ENCODE measurements at places on chromosomes 6 and 20.

- no peak for DNase-seq
These were observed 2.4 kb downstream of the SNAP25 start for GRCh38 chr20:10221021-10221420.

DNA sequence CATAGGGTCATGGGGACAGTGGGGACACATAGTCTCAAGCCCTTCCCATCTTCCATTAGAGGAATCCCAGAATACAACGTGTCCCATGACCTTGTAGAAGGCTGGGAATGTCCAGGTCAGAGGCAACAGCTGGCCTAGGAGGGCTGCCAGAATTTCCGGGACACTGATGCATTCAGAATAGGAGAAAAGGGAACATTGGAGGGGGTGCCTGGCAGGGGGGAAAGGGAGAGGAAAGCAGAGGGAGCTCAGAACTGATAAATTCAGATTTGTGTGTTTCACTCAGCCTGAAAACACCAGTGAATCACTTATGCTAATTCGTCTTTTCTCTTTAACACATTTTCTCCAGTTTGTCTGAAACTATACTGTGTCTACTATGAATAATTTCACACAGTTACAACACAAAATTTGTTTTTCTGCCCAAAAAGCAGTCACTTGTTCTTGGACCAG is 35.5 kb upstream of the BMP2 start:
- DNase-seq, result no peak

GRCh38 chr6:80181352-80182081 is 75.0 kb downstream of the BCKDHB start:
- no peak for DNase-seq

- DNase-seq, result peak; percentile 12
These were observed 89.8 kb upstream of the ADTRP start for GRCh38 chr6:11868392-11868791.

- DNase-seq, result peak; percentile 62
These were observed 157.4 kb upstream of the TNFAIP3 start for GRCh38 chr6:137709424-137710236.

DNA sequence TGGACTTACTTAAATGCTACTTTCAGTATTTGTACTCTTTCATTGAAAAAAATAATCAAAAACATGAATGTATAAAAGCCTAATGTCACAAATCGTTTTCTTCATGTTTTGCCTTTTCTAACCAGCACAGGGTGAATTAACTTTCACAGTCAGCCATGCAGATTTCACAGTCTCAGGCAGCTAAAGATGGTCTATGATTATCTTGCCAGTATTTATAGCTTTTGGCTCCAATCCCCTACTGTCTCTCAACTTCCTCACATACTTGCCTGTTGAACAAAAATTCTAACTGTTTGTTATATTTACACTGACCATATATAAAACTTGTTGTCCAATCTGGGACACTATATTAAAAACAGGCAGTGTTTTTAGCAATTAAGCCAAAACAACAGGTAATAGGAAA is 358.2 kb downstream of the ARHGAP18 start:
- DNase-seq, result peak; percentile 21

Data from choroid plexus epithelial cell (primary cell).